Common myeloid progenitor, CD34-positive (primary cell): ENCODE measurements at places on chromosomes 7 and 10.
A peak's percentile ranks its signal among the peaks of the same experiment; 100 is the strongest.

- no peak for DNase-seq
Observed at GRCh38 chr7:91357379-91357778, 93.1 kb downstream of the FZD1 start.

DNA sequence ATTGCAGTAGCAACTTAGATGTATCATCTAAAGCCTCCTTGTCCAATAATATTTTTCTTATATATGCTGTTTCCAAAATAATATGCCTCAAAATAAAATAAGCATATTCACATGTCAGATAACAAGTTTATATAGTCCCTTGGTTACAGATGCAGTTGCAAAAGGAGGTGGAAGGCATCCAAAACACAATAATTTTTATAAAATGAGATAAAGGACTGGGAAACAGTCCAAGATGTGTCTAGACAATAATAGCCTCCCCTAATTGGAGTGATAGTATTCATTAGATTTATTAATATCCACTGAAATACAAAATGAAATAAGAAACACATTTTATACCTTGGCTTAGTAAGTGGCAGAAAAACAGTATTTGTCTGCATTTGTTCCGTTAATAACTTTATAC, 30.3 kb downstream of the BCAP29 start:
- no peak for DNase-seq

- DNase-seq = no peak
Observed at GRCh38 chr7:303425-303824, 13.5 kb downstream of the FOXL3 start.

- DNase-seq = no peak
Observed at GRCh38 chr10:32046151-32046550, 10.1 kb downstream of the KIF5B start.

DNA sequence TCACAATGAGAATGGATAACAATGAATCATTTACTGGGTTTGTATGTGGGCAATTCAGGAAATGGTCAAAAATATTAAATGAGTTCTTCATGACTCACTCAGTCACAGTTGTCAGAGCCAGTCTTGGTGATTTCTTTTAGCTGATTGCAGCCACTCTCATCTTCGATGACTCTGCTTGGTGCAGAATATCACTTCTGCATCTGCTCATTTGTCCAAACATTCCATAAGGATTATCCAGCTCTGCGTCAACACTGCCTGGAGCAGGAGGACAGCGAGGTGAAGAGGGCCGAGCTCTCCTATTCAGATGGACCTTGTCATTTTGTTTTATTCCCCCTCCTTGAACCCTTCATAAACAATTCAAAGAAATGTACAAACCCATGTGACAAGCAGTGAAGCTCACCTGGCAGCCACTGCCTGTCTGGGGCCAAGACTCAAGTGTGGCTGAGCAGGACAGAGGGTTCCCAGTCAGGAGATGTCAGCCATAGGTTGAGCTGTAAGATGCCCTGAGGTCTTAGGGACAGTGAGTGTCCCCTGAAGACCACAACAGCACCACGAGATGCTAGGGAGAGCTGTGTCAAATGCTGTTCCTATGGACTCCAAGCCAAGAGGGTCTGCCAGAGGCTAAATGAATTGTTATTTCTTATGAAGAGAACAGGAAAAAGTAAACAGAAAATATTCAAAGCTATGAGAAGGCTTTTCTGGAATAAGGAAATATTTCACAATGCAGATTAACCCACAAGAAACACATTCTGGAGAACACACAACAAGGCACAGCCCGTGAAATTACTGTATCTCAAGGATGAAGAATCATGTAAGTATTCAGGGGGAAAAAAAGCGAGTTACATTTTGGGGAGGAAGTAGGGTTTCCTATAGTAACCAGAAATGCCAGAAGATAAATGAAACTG, 33.1 kb upstream of the EGFR start:
- no peak for DNase-seq

DNA sequence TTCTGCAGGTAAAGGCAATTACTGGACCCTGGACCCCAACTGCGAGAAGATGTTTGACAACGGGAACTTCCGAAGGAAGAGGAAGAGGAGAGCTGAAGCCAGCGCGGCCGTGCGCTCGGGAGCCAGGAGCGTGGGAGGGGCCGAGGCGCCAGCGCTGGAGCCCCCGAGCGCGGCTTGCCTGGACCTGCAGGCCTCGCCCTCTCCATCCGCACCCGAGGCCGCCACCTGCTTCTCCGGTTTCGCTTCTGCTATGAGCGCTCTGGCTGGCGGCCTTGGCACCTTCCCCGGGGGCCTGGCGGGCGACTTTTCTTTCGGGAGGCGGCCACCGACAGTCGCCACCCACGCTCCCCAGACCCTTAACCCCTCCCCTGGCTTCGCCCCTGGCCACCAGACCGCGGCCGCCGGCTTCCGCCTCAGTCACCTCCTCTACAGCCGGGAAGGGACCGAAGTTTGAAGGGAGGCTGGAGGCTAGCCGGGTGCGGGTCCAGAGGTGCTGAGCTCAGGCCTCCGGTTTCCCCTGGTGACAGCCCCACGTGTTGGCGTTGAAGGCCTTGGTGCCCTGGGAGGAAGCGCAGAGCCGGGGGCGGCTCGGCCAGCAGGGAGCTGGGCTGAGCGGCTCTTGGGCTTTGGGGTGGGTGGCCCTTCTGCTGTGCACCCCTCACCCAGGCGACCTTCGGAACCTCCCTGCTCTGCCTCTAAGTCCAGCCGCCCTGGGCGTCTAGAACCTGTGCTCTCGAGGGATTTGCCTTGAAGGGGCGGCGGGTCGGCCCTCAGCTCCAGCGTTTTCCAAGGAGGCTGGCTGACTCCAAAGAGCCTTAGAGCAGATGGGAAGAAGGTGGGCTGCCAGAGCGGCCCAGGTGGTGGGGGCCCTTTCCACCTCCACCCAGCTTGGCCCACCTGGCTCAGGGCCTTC, 1.8 kb downstream of the FOXI2 start:
- no peak for DNase-seq

DNA sequence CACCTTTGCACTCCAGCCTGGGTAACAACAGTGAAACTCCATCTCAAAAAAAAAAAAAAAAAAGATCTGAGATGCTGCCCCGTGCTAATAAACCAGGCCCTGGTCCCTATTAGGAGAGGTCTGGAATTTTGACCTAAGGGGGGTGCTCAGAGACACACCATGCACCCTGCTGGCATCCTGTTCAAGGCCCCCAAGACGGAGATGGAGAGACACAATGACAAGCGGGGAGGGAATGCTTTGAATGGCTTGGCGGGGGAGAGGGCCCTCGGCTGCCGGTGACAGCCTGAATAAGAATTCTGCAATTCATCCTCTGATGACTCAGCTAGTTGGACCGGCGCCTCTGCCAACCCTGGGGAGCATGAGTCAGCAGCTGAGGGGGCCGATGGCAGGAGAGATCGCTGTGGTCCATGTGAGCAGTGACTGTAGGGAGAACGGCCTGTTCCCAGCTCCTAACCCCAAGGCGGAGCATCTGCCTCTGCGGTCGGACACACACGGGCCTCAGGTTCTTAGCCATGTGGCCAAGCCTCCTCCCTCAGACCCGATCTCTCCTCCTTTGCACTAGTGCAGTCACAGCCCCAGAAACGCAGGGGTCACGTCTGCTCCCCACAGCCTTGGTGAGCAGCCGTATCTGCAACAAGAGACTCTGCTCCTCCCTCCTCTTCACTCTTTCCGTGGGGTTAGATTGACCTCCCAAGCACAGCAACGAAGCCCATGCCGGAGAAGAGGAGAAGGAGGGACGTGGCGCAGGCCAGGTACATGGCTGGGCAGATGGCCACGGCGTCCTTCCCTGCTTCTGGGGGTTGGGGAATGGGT, 14.9 kb downstream of the TRIM56 start:
- DNase-seq = peak; percentile 98

DNA sequence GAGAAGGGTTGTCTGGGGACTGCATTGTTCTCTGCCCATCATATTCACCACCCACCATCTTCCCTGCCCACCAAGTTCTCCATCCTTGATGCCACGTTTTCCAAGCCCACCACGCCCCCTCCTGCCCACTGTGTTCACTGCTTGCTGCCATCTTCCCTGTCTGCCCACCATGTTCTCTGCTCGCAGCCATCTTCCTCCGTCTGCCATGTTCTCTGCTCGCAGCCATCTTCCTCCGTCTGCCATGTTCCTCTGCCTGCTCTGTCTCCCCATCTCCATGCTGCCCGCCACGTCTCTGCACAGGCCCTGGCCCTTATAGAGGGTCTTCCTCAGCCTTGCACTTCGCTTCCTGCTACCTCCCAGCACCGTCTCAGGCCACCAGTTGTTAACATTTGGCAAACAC, 30.0 kb upstream of the ZNF32 start:
- DNase-seq = no peak

- no peak for DNase-seq
Observed at GRCh38 chr7:41256186-41256945, 446.5 kb downstream of the INHBA start.

GRCh38 chr7:155992538-155992937, 180.3 kb upstream of the SHH start:
- no peak for DNase-seq

- peak; percentile 64 for DNase-seq
Observed at GRCh38 chr10:8137272-8137681, 82.8 kb downstream of the GATA3 start.

GRCh38 chr10:36624551-36625100, 500.8 kb upstream of the ANKRD30A start:
- no peak for DNase-seq

DNA sequence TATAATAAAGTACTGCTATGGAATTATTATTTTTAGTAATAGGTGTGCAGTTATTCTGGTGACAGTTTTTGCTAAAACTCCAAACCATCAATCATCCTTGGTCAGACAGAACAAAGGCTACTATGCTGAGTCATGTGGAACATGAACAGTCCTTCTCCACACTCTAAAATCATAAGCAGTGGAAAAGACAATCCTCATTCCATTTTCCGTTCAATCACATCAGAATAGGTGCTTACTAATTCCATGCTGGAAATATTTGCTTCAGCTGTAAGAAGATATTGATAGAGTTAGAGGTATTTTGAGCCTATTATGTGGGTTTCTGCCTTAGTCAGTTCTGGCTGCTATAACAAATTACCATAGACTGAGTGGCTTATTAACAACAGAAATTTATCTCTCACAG, 82.9 kb downstream of the FAM13C start:
- DNase-seq = no peak
